ENCODE measurements at places on chromosomes 13 and 19. TPM values are rescaled to one million over a fixed set of nuclear protein-coding genes. Genes with fewer than 3 reads are reported as not detected.

The MATK gene
- total RNA-seq = 44.0 TPM

The ERFL gene
- 1.1 TPM for total RNA-seq

The CGB3 gene
- total RNA-seq = not detected

GRCh38 chr19:11265785-11266236 lies 3.5 kb upstream of the DOCK6 start:
- peaks cover 57% of the 10 kb centered on the region for H3K27me3 ChIP-seq
- no peak overlapping the region for H3K27ac ChIP-seq
- peaks cover 6% of the 10 kb centered on the region for H3K4me1 ChIP-seq

DNA sequence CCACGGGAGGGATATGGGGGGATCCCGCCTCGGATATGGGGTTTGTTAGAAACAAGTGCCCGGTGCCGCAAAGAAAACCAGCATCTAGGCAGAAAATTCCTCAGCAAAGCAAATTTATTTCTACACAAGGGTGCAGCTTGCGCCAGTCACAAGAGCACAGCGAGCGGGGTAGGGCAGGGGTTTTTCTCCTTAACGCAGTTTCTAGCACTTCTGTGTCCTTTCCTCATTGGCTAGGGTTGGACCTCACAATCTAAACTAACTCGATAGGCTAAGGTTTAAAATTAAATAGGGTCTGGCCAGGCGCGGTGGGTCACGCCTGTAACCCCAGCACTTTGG lies 595 bp downstream of the ZNF440 start:
- H3K36me3 ChIP-seq = peaks cover 36% of the 10 kb centered on the region
- DNase-seq = no peak
- peak overlapping the region; percentile 68 for H3K27ac ChIP-seq
- peaks cover 23% of the 10 kb centered on the region for H3K4me1 ChIP-seq
- H3K27me3 ChIP-seq = no peaks in the 10 kb centered on the region
- H3K4me3 ChIP-seq = peak overlapping the region; percentile 85

DNA sequence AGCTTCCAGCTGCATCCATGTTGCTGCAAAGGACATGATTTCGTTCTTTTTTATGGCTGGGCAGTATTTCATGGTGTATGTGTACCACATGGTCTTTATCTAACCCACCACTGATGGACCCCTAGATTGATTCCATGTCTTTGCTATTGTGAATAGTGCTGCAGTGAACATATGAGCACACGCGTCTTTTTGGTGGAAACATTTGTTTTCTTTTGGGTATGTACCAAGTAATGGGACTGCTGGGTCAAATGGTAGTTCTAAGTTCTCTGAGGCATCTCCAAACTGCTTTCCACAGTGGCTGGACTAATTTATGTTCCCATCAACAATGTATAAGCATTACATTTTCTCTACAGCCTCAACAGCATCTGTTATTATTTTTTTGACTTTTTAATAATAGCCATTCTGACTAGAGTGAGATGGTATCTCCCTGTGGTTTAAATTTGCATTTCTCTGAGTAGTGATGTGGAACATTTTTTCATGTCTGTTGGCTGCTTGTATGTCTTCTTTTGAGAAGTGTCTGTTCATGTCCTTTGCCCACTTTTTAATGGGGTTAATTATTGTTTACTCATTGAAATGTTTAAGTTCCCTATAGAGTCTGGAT lies 6.8 kb upstream of the UBE2L5 start:
- DNase-seq = no peak
- H3K4me3 ChIP-seq = no peak overlapping the region
- H3K4me1 ChIP-seq = peaks cover 7% of the 10 kb centered on the region
- no peak overlapping the region for H3K27ac ChIP-seq

- H3K4me1 ChIP-seq = peaks cover 36% of the 10 kb centered on the region
- peaks cover 59% of the 10 kb centered on the region for H3K36me3 ChIP-seq
- H3K27ac ChIP-seq = peak overlapping the region; percentile 99
Measured at GRCh38 chr19:48617146-48617937, 1.6 kb downstream of the RPL18 start.

GRCh38 chr19:55693336-55693974 lies 18.4 kb downstream of the EPN1 start:
- H3K27me3 ChIP-seq = no peaks in the 10 kb centered on the region
- peaks cover 34% of the 10 kb centered on the region for H3K36me3 ChIP-seq
- peaks cover 2% of the 10 kb centered on the region for H3K4me1 ChIP-seq
- no peak overlapping the region for H3K4me3 ChIP-seq
- H3K27ac ChIP-seq = peak overlapping the region; percentile 39

- peak overlapping the region; percentile 91 for H3K27ac ChIP-seq
- DNase-seq = no peak
- H3K4me3 ChIP-seq = peak overlapping the region; percentile 76
- peaks cover 14% of the 10 kb centered on the region for H3K36me3 ChIP-seq
Measured at GRCh38 chr19:55579766-55580621, 654 bp downstream of the ZNF579 start.
